AG20443 (cell line): ENCODE measurements at places on chromosomes 3 and 15.

GRCh38 chr3:13072239-13072599 is 1.0 kb downstream of the IQSEC1 start:
- DNase-seq = no peak

DNA sequence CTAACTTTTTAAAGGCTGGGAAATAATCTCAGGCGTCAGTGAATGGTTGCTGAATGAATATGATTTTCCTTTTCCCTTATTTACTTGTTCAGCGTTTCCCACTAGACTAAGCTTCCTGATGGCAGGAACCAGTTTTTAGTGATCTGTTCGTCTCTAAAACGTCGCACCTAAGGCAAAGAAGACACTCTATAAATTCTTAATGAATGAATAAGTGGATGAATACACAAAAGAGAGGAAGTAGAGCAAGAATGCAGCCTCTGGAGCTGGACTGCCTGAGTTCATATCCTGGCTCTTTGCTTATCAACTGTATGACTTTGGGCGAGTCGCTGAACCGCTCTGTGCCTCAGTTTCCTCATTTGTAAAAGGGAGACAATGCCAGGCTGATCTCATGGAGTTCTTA is 38.7 kb downstream of the WNT7A start:
- DNase-seq = no peak

GRCh38 chr3:39332525-39332924 is 3.0 kb downstream of the CCR8 start:
- DNase-seq = no peak

GRCh38 chr15:87722941-87723691 is 533.4 kb downstream of the NTRK3 start:
- DNase-seq = no peak

DNA sequence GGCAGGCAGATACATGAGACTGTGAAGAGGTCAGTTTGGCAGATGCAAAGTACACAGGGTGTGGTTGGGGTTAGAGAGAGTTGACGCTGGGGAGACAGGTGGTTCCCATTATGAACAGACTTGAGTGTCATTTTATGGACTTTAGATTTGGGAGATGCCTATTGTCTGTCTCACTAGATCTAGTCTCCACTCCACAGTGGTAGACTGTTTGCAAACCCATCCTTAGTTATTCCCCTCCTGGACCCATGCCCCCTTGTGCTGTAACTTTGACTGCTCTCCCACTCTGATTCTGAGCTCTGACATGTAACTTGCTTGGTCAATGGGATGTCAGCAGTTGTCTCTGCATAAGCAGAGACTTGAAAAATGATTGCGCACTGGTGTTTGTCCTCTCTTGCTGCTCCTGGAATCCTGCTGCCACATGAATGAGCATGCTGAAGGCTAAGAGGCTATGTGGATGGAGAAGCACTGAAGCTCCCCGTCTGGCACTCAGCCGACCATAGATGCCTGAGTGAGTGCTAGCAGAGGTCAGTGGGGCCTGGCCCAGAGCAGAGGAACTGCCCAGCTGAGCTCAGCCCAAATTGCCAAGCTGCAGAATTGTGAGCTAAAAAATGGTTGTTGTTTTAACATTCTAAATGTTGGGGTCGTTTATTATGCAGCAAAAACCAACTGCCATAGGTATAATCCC is 88.2 kb downstream of the FAM43A start:
- DNase-seq = peak; percentile 51

DNA sequence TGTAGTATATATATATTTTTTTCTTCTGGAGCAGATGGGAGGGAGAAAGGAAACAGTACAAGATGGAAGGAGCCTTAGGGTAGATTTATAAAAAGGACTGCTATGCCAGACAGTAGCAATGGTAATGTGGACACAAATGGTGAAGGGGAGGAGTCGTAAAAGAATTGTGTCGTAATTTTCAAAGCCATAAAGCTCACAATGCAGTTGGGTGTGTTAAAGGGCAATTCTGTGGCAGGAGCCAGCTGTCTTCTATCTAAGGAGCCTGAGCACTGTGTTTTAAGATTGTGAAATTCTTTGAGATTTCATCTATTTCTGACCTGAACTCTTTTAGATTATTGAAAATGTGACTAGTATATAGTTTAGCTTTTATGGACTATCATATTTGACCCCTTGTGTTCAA is 58.9 kb downstream of the CNOT10 start:
- no peak for DNase-seq
